Endothelial cell of umbilical vein (primary cell): ENCODE measurements at places on chromosomes 6 and 20.

DNA sequence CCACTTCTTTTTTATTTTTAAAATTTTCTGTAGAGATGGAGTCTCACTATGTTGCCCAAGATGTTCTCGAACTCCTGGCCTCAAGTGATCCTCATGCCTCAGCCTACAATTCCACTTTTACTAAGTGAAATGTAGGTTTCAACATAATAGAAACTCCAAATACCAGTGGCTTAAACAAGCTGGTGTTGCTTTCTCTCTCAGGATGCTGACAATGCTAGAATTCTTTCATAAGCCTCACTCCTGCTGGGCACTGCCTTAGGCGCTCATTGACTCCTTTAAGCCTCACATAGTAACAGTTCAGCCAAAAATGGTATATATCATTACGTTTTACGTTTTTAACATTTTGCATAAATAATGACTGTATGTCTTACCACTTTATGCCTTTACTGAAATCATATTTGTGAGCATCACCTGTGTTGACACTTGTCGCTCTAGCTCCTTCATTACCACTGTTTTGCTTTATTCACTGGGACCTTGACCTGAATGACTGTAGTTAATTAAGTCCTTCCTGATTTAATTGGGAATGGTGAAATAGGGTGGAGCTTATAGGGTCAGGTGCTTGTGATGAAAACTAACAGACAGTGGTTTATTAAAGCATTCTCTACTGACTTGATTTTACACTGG is 3.9 kb upstream of the CST9 start:
- no peak for DNase-seq

- DNase-seq, result peak; percentile 76
These were observed 7.7 kb upstream of the C20orf203 start for GRCh38 chr20:32681175-32682084.

GRCh38 chr6:49978332-49979226 is 9.2 kb upstream of the DEFB113 start:
- no peak for DNase-seq

DNA sequence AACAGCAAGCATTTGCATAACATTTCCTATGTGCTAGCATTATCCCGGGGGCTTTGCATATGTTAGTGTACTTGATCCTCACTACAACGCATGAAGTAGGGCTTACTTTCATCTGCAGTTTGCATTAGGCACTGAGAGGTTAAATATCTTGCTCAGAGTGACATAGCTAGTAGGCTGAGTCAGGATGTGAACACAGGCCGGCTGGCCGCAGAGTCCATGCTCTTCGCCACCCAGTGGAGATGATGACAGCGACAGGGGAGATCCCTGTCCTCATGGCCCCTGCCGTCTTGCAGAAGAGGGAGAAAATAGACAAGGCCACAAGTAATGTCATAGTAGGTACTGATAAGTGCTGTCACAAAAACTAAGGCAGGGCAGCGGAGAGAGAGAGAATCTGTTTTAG is 46.9 kb downstream of the LYRM4 start:
- no peak for DNase-seq

- no peak for DNase-seq
These were observed 501.3 kb downstream of the CD83 start for GRCh38 chr6:14618759-14619418.

GRCh38 chr6:125190667-125191066 is 37.1 kb downstream of the TPD52L1 start:
- DNase-seq, result no peak

- no peak for DNase-seq
These were observed 2.3 kb upstream of the REV3L start for GRCh38 chr6:111485342-111485741.

GRCh38 chr6:85015396-85015990 is 251.1 kb upstream of the TBX18 start:
- DNase-seq, result peak; percentile 83

DNA sequence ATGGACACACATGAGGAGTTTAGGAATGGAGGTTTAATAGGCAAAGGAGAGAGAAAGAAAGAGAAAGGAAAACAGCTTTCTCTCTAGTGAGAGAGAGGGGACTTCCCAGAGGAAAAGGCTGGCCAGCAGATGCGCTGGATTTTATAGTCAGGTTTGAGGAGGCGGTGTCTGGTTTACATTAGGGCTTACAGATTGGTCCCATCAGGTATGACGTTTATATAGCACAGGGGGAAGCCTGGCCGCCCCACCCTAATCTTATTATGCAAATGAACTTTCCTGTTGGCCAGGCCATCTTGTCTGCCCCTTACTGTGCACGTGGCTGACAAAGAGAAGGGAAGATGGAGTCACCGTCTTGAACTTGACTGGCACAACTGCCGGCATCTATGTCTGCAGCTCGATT is 86.6 kb upstream of the QKI start:
- DNase-seq, result no peak

GRCh38 chr6:81985191-81985590 is 232.7 kb upstream of the TENT5A start:
- DNase-seq, result no peak

GRCh38 chr6:128507337-128508310 is 12.8 kb downstream of the PTPRK start:
- DNase-seq, result peak; percentile 51

- no peak for DNase-seq
These were observed 464.4 kb upstream of the CHD6 start for GRCh38 chr20:42082611-42083010.

- DNase-seq, result no peak
These were observed 585.3 kb upstream of the ARID1B start for GRCh38 chr6:156191895-156192294.

DNA sequence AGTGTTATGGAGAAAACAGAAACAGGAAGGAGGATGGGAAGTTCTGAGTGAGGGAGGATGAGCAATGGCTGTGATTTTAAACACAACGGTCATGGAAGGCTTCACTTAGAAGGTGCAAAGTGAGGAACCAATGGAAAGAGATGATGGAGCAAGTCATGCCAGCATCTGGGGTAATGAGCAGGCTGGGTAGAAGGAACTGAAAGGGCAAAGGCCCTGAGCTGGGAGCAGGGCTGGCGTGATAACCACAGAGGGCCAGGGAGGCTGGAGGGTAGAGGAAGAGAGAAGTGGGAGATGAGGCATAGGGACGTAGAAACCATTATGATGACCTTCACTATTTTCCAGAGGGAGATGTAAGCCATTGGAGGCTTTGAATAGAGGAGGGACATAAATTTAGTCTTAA is 43.6 kb downstream of the NHLRC1 start:
- DNase-seq, result no peak

- DNase-seq, result no peak
These were observed 4.9 kb upstream of the SCP2D1 start for GRCh38 chr20:18808712-18809111.

DNA sequence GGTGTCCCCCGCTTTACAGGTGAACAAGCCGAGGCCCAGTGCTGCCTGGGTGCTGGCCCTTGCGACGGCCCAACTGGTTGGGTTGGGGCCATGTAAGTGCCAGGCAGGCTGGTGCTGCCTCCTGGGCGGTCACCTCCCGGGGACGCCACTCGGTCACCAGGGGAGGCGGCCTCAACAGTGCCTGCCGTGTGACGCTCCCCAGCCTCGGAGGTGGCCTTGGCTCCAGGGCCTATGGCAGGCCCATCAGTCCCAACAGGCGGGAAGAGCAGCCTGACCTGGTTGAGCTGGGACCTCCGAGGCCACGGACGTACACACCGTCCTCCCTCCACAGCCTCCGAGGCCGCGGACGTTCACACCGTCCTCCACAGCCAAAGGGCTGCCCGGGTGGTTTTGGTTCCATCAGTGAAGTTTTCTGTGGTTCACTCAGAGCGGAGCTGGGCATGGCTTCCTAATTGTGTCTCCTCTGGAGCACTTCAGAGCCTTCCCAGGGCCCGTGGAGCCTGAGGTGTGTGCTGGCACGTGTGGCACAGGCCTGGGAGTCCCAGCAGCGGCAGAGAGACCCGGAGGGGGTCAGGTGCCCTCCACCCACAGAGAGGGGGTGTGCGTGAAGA is 19.3 kb upstream of the SLCO4A1 start:
- no peak for DNase-seq

GRCh38 chr6:98601716-98602115 is 232.7 kb upstream of the POU3F2 start:
- DNase-seq, result no peak

DNA sequence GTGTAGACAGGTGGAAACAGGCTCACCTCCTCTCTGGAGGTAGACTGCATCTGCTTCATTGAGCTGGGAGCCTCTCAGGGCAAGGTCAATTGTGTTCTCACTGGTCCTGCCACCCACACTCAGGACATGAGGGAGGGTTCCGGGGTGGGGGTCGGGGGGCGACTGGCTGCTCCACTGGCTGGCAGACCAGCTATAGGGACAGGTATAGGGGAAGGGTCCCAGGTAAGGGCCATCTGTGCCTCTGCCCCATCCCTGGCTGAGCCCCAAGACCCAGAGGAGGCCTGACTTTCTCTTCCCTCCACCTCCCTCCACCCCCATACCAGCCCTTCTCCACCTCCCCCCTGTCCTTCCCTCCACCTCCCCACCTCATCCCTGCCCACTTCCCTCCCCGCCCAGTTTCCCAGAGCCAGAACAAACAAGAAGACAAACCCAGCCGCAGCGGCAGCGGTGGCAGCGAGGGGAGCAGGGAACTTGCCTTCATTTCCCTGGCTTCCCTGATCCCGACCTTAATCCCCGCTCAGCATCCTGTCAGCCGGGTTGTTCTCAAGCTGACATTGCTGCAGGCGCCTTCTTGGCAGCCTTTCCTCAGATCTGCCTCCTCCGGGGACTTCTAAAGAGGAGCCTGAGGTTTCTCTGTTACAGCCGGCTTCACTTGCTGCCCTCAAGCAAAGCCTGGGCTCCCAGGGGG is 18.3 kb upstream of the FOXP4 start:
- DNase-seq, result peak; percentile 48

GRCh38 chr6:167858086-167858591 is 31.4 kb downstream of the AFDN start:
- DNase-seq, result peak; percentile 36

DNA sequence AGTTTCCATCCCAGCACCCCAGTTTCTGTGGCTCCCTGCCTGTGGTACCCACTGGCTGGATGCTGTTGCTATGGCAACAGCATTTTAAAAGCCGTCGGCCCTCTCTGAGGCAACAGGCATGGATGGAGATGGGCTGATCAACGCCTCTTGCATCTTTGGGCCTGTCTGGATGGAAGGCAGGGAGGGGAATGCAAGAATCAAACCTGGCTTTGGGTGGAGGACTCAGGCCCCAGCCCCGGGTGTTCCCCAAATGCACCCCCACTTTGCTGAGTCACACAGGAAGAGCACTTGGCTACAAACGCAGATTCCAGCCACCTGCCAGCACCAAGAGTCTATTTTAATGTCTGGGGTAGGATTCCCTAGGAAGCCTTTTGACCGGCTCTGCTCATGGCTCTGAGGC is 45.7 kb upstream of the TGM2 start:
- no peak for DNase-seq

DNA sequence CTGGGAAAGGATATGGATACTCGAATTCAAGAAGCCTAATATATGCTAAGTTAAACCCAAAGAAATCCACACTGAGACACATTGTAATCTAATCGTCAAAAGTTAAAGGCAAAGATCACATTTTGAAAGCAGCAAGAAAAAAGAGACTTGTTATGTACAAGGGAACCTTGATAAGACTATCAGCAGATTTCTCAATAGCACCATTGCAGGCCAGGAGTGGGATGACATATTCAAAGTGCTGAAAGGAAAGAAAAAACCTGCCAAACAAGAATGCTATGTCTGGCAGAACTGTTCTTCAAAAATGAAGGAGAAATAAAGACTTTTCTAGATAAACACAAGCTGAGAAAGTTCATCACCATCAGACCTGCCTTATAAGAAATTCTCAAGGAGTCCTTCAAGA is 75.2 kb downstream of the COL21A1 start:
- DNase-seq, result peak; percentile 6

DNA sequence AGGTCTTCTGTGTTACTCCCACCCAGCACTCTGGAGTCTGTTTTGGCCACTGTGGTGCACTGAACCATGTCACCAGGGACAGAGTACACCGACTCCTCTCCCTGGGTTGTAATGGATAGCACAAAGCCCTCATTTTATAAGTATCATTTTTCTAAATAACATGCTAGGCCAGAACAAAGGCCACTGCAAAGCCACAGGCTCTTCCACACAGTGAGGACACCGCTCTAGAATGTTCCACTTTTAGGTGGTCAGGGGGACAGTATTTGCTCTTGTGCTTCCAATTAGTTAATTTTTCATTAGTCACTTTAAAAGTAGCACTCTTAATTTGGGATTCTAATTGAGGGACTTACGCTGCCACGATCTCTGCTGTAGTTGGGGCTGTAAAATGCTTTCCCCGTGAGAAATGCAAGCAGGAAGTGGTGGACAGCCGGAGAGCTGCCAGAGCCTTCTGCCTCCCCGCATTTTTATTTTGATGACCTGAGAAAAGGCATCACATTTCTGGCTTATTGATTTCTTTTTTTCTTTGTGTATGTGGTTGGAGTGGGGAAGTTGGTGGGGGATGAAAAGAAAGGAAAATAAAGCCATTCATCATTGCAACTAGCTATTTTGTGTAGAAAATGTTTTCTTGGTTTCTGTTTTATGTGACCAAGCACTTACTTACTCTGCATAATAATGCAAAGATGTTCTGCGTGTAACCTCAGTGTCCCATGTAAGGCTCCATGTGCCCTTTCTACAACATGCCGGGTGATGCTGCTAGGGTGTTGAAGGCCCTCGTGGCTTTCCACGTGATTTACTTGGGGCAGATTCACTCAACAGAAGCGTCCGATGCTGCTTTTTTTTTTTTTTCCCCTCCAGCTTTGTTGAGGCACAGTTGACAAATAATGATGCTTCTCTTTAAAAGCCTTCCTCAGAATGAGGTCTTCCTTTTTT is 195.9 kb downstream of the SASH1 start:
- no peak for DNase-seq

DNA sequence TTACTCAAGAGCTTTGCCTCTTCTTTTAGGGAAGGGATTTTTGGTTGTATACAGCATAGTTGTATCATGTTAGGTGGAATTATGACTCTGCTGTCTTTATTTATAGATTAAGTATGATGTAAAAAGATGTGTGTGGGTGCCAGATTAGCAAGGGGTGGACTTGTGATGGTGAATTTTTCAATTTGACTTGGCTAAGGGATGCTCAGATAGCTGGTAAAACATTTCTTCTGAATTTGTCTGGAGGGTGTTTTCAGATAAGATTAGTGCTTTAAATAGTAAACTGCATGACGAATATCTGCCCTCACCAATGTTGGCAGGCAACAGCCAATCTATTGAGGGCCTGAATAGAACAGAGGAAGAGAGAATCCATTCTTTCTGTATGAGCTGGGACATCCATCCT is 173.3 kb upstream of the TNFAIP3 start:
- DNase-seq, result no peak

- peak; percentile 65 for DNase-seq
These were observed 11.2 kb downstream of the FAM120B start for GRCh38 chr6:170317718-170318117.

- DNase-seq, result peak; percentile 30
These were observed 638.5 kb downstream of the EPM2A start for GRCh38 chr6:145096846-145097245.

- DNase-seq, result peak; percentile 60
These were observed 660.4 kb upstream of the FLRT3 start for GRCh38 chr20:14997791-14998190.
